ENCODE measurements at places on chromosomes 3 and 15. TPM values are rescaled to one million over a fixed set of nuclear protein-coding genes. Genes with fewer than 3 reads are reported as not detected.

ZNF80 gene
- not detected for total RNA-seq

PHLDB2 gene
- 35.3 TPM for total RNA-seq

DNA sequence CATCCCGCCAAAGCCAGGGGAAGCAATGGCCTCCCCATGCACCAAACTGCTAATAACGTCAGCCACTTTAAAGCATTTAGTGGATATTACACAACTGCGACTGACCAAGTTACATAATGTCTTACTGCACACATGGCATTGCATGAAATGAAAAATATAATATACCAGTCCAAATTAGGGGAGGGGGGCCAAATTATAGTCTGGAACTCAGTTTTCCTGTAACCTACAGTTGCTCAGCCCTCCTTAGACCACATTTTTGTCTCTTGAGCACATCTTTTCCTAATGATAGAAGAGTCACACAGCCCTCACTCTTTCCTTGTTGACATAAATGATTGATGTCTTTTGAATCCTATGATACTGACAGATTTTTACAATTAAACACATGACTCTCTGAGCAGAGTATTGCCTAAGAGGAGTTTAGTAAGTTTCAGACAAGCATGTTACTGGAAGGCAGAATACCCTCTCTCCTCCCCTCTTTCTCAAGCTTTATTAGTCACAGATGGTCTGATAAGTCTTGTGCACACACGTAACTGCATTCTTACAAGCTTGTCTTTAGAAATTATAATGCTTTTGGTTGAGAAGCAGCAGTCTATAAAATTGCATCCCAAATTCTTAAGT is 1.1 kb upstream of the PLD1 start:
- DNase-seq: no peak
- no peaks in the 10 kb centered on the region for H3K36me3 ChIP-seq
- peak overlapping the region; percentile 89 for H3K4me3 ChIP-seq

GABRB3 gene
- total RNA-seq: 119 TPM

- no peaks in the 10 kb centered on the region for H3K36me3 ChIP-seq
- DNase-seq: no peak
- peaks cover 7% of the 10 kb centered on the region for H3K4me1 ChIP-seq
- H3K27me3 ChIP-seq: no peaks in the 10 kb centered on the region
- H3K27ac ChIP-seq: no peak overlapping the region
- H3K4me3 ChIP-seq: no peak overlapping the region
Measured at GRCh38 chr3:134347551-134347950, 26.7 kb downstream of the AMOTL2 start.

DNA sequence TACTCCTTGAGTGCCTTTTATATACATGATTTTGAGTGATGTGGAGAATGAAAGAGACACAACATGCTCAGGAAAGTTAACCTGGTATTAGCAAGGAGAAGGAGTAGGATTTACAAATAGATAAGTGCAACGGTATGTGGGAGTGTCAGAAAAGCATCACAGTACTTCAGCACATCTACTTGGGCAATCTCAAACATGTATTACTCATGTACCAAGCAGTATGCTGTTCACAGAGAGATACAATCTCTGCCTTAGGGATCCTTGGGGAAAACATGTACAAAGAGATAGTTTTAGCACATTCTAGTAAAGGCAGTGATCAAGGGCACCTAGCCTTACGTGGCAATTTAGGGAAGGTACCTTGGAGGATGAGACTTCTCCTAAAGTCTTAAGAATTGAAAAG is 146.5 kb downstream of the FILIP1L start:
- H3K27ac ChIP-seq: no peak overlapping the region
- no peak for DNase-seq
- H3K4me3 ChIP-seq: no peak overlapping the region
- no peaks in the 10 kb centered on the region for H3K36me3 ChIP-seq
- H3K4me1 ChIP-seq: no peaks in the 10 kb centered on the region

GRCh38 chr3:126521122-126521891 is 2.6 kb upstream of the CHST13 start:
- H3K4me1 ChIP-seq: 0 out of 2 replicates have a peak, but pooled peaks cover 4% of the 10 kb centered on the region
- DNase-seq: no peak
- peaks cover 16% of the 10 kb centered on the region for H3K27me3 ChIP-seq
- no peak overlapping the region for H3K4me3 ChIP-seq

GRCh38 chr3:128282380-128283196 is 129.3 kb downstream of the EEFSEC start:
- H3K27me3 ChIP-seq: no peaks in the 10 kb centered on the region
- no peak overlapping the region for H3K4me3 ChIP-seq
- no peaks in the 10 kb centered on the region for H3K36me3 ChIP-seq
- DNase-seq: peak; percentile 46

CCR3 gene
- total RNA-seq: not detected

P3H2 gene
- 20.5 TPM for total RNA-seq

GRCh38 chr3:73592154-73593144 is 32.3 kb downstream of the PDZRN3 start:
- H3K4me1 ChIP-seq: no peaks in the 10 kb centered on the region
- no peaks in the 10 kb centered on the region for H3K36me3 ChIP-seq
- H3K27me3 ChIP-seq: peaks cover 56% of the 10 kb centered on the region
- no peak overlapping the region for H3K27ac ChIP-seq
- H3K4me3 ChIP-seq: no peak overlapping the region
- DNase-seq: no peak

DNA sequence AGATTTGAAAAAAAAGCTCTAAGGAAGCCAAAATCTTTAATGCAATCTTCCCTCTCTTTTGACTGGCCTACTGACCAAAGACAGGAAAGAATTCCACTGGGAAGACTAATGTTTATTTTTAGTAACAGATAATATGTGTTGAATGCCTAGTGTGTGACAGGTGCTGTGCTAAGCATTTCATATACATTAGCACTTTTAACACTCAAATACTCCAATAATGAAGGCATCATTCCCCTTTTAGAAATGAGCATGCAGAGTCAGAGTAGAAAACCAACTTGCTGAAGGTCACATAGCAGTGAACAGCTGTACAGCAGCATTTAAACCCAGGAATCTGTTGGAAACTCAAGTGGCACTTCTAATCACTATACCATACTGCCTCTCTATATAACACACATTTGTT is 170.6 kb downstream of the MINAR1 start:
- H3K4me3 ChIP-seq: no peak overlapping the region
- DNase-seq: no peak
- no peaks in the 10 kb centered on the region for H3K36me3 ChIP-seq
- H3K27ac ChIP-seq: no peak overlapping the region
